ENCODE measurements at places on chromosomes 5 and 9.

- DNase-seq, result no peak
These were observed 47.7 kb upstream of the TLX3 start for GRCh38 chr5:171261361-171261760.

DNA sequence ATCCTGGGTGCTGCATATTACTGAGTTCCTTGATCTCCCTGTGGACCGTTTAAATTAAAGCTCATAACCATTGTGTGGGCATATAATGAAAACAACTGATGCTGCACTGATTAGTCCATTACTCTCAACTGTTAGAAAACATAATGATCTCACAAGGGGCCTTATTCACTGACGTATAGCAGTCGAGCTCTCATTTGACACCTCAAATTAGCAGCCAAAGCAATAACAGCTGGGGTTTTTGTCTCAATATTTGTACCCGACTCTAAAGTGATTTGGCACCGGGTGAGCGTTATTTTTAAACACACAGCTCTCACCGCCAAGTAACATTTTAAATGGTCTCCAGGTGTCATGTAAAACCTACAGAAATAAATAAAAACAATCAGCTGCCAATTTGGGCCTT, 252.2 kb upstream of the PANK3 start:
- no peak for DNase-seq

GRCh38 chr9:61673664-61674381, 484.0 kb downstream of the SPATA31A7 start:
- no peak for DNase-seq

GRCh38 chr9:137139468-137140150, 655 bp downstream of the GRIN1 start:
- no peak for DNase-seq

DNA sequence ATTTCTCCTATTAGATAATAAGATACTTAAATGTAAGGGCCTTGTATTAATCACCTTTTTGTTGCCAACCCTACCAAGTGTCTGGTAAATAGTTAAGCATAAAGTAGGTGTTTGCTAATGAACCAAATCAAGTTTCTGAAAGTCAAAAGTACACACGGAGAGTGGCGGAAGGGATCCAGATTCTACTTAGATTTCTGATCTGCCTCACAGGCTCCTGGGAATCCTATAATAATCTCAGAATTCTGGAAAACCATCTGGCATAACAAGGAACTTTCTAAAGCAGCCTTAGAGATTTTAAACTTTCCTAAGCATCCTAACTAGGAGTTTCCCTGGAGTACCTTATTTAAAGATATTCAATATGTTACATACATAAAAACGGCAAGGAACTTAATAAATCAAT, 363.2 kb upstream of the SMC2 start:
- no peak for DNase-seq

DNA sequence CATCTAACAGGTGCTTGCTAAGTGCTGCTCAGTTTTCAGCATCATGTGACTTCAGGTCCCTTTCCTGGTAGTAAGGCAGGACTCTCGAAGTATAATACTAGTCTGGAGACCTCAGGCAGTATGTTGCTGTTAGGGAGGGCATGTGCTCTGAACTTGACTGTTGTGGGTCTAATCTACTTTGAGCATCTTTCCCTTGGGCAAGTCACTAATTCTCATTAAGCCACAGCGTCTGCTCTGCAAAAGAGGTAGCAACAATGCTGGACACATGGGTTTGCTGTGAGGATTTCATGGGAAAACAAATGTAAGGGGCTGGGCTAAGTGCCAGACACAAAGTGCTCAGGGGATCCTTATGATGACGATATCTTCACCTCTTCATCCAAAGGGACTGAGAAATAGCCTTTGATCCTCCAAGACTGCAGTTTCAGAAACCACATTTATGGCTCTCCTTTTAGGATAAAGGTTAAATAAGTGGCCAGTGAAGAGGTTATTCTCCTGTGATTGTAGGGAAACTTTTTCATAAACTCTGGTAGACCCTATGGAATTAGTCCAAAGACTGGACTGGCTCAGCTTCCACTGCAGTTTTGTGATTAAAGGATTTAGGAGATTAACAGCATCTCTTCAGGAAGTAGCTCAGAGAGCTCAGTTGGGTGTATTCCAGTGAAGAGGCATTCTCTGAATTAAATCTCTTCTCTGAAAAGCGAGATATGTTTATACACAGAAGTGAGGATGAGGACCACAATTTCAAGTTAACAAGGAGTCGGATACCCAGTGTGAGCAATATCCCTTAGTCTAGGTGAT, 216.6 kb downstream of the SGCD start:
- no peak for DNase-seq

GRCh38 chr5:60092671-60093422, 199.3 kb upstream of the PDE4D start:
- DNase-seq, result no peak

GRCh38 chr9:89476546-89476945, 21.4 kb downstream of the SEMA4D start:
- DNase-seq, result no peak

DNA sequence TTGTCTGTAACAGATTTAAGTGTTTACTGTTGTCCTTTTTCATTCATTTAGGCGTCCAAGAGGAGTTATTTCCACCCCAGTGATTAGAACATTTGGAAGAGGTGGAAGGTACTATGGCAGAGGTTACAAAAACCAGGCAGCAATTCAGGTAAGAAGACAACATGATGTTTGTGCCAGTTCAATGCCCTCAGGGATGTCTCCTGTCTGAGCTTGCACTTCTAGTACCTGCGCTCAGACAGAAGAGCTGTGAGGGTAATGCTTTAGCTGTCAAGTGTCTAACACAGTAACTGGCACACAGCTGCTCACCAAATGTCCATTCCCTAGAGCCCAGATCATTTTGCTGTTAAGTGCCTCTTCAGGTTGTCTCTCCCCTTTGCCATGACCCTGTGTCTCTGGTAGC, 14.2 kb upstream of the PHF2 start:
- DNase-seq, result no peak

DNA sequence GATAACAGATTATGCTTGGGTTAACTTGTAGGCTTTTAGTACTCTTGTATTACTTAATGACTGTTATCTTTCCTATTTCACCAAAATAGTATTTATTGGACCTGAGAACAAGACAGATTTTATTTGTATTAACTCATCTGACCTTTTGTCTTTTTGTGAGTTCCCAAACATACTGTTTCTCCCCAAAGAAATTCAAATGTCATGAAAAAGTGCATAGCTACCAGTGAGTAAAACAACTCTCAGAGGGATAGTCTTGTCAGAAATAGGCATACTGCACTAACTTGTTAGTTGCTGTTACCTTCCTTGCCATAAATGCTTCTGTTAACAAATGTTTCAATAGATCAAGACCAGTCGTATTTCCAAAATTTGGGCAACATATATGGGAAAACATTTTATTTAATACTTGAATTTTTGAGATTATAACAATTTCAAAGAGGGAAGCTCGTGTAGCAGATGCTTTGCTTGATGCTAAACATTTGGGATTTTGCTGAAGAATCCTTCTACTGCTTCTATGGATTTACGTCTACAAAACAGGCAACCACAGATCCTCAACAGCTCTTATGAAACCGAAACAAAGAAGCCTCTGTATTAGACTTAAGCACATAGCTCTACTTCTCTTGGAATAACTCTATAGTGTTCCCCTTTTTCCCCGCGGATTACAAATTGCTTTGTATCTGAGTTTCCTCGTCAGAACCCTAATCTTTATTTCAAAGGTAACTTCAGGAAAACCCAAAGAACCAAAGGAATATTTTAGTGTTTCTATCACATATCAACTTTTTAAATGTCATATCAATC, 248.8 kb downstream of the MCTP1 start:
- no peak for DNase-seq

- no peak for DNase-seq
These were observed 484.2 kb upstream of the PTPRD start for GRCh38 chr9:11097020-11097419.

DNA sequence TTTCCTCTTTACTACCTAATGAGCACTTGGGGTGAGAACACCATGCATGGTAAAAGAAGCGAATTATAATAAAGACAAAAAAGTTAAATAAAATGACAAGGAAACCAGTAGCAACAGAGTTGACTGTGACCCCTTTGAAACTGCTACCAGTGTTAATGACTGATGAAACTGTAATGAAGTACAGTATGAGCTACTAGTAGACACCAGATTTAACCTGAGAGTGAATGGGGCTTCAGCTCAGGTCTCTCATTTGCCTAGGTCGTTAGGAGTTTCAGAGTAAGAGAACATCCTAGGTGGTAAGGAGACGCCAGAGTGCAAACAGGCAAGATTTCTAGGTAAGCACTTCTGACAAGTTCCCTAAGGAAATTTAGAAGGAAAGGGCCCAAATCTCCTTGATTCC, 346.4 kb downstream of the BNC2 start:
- DNase-seq, result no peak

DNA sequence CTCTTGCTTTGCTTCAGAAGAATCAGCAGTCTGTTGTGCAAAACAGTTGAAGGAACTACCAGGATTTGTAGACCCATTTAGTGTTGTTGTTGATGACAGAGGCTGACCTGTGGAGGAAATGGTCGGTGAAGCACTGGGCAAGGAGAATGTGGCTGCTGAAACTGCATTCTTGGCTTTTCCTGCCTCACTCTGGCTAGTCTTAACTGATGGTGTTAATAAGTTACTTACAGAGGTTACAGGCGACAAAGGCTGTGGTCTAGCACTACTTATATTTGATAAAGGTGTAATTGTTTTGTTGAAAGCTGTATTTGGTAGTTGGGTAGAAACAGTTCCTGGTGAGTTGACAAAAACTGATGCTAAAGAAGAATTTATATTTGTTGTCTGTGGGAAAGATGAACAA, 31.5 kb downstream of the MLANA start:
- no peak for DNase-seq

GRCh38 chr9:112176524-112176923, 1.4 kb upstream of the SUSD1 start:
- no peak for DNase-seq

DNA sequence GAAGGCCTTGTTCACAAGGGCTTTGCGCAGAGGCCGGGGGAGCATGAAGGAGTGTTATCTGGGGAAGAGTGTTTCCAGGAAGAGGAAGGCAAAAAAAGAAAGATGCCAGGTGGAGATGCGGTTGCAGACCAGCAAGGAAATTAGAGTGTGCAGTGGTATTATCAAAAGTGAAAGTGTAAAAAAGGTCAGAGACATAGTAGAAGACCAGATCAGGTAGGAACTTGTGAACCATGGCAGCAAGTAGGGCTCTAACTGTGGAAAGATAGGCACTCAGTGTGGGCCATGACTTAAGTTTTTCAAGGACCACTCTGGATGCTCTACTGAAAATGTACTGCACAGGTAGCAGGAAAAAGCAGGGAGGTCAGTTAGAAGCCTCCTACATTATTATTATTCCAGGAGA, 90.1 kb upstream of the SPOCK1 start:
- no peak for DNase-seq

DNA sequence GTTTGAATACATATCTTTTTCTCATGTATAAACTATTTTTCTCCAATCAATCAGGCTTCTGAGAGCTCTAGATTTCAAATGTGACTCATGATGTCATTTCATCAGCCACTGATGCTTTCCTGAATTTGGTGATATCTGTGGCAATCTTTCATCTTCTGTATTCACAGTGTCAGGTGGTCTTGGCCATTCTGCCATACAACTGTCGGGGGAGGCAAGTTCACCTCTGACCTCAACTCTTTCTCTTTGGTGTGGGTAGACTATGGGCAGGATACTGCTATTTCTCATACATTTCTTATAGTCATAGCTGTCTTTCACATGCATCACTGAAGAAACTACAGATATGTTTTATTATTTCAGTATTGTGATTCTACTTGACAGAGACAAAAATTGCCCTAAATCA, 414.1 kb upstream of the MEF2C start:
- no peak for DNase-seq

- DNase-seq, result no peak
These were observed 666.4 kb upstream of the CTNND2 start for GRCh38 chr5:12570688-12571087.

- DNase-seq, result no peak
These were observed 14.6 kb downstream of the ZNF883 start for GRCh38 chr9:112997236-112997941.
